ENCODE measurements at places on chromosomes 11 and 22.

DNA sequence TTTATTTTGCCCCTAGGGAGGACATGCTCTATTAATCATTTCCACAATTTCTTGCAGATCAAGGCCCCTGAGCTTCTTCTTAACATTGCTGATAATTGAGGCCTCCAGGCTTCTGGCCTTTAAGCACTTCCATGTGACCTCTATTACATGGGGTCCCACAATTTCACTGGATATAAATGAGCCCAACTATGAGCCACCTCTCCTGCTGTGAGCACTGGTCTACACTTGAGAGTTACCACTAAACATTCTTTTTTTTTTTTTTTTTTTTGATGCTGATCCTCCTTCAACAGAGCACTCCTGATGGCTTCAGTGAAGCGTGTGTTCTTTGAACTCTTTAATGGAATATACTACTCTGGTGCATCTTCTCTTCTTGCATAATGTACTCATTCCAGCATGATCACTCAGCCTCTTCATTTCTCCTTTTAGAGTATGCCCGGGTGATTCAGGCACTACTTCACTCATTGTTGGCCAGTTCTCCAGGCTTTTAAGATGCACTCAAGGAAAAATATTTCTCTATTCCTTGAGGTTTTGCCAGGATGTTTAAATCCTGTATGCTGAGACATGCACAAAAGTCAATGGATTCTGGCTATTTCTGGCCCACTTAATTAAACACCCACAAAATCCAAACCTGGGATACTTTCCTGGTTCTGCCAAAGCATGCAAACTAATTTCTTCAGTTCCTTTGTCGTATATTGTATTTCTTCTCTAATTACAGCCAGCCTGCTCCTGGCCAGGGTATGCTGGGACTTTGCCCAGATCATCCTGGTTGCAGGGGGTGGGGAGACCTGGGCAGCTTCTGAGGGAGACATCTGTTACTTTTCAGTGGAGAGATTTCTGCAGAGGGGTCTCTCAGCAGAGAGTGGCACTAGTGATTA is 257.8 kb upstream of the LUZP2 start:
- DNase-seq, result no peak

DNA sequence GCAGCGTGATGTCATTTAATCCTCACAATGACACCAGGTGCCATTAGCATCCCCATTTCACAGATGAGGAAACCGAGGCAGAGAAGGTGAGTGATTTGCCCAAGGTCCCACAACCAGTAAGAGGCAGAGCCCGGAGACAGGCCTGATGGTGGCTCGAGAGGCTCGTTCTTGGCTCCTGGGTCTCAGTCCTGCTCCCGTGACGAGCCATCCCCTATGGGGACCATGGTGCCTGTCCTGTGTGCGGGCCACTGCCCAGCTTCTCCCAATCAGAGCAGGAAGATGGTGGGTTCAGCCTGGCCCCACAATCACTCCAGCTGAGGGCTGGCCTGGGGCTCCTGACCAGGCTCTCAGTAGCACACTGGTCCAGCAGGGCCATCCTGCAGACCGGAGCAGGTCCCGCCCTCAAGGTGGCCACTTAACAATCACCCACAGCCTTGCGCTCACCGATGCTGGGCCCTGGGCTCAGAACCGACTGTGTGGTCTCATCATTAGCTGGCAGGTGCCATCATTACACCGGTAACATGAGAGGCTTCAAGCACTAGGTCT is 3.6 kb downstream of the ALDH3B1 start:
- no peak for DNase-seq

- no peak for DNase-seq
Observed at GRCh38 chr11:103737747-103738146, 298.7 kb upstream of the DDI1 start.

GRCh38 chr22:37749831-37750595 is 53.2 kb downstream of the TRIOBP start:
- no peak for DNase-seq

GRCh38 chr11:60915248-60915914 is 1.4 kb downstream of the TMEM109 start:
- DNase-seq, result peak; percentile 82

- DNase-seq, result no peak
Observed at GRCh38 chr11:19660076-19660475, 52.6 kb upstream of the NAV2 start.

DNA sequence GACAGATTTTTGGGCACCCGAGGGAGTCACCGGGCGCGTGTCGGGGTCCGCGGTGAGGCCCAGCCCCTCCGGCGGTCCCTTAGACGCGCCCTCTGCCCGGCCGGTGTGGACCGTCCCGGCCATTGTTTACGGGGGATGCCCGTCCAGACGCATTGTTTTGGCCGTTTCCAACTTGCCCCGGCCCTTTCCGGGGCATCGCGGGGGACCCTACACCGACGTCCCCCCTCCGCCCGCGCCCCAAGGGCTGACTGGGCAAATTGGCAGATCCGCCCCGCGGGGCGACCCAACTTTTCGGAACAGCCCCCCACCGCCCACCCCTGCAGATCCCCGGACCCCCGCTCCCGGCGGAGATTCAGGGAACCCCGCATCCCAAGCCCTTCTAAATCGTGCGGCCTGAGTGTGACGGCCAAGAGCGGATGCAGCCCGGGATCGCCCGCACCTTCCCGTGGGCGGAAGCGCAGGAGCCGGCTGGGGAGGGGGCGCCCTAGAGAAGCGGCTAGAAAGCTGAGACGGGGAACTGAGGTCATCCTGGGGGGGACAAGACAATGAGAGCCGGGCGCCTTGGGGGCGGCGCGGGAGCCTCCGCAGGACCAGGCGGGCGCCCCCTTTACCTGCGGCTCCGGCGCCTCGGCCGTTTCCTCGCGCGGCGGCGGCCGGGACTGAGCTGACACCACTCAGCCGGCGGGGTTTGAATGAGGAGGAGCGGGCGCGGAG is 17.1 kb upstream of the CCT8L2 start:
- no peak for DNase-seq

DNA sequence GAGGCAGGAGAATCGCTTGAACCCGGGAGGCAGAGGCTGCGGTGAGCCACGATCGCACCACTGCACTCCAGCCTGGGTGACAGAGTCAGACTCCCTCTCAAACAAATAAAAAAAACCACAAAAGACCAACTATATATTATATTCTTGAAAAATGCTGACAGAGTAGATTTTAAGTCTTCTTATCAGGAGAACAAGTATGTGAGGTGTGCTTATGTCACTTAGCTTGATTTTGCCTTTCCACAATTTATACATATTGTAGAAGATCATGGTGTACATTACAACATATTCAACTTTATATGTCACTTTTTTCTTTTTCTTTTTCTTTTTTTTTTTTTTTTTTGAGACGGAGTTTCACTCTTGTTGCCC is 24.1 kb upstream of the CARS1 start:
- DNase-seq, result no peak

DNA sequence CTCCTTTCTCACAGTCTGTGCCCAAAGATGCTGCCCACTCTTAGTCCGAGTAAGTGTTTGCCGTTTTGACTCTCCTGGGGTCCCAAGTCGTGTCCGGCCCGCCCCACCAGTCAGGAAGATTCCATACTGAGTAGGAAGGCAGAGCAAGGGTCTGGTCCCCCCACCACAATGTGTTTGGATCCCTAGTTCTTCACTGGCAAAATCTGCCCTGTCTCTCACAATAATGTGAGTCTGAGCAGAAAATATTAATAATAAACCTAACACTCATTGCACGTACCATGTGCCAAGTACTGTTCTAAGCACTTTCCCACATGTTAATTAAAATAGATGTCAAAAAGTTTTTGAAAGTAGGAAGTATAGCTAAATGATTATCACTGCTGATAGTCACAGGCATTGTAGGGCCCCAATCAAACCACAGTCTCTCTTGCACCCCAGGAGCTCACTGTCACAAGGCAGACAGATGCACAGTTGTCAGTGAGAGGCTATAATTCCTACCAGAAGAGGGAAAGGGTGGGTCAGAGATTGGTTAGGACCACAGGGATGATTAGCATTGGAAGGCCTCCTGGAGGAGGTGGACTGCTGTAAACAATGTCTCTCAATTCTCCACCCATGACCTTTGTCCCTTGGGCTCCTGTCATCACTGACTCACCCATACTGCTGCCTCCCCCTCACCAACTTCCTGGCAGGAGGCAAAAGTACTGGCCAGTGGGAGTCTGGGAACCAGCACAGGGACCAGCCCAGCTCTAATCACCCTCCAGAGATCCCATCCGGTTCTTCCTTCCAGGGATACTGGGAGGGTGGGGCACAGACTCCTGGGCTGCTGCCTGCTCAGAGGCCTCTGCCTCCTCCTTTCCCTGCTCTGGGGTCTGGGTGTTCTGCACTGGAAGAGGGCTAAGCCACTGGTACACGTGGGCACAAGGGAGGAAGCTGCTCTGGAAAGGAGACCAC is 1.0 kb upstream of the POLD4 start:
- no peak for DNase-seq

DNA sequence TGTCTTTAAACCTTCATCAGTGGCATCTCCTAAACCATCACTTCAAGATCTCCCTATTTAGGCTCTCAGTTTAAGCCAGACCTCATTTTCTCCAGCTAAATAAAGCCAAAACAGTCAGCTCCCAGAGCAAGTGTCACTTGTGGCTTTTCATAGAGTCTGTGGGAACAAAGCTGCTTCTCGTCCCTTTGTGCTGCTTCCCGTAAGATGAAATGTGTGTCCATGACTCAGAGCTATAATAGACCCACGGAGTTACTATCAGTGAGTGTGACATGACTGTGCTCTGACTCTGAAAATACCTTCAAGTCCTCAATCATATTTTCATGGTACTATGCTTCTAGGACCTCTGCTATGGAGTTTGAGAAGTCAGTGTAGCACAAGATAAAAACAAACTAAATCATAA is 57.3 kb upstream of the SLN start:
- no peak for DNase-seq

- no peak for DNase-seq
Observed at GRCh38 chr22:50184004-50184901, 1.5 kb upstream of the TRABD start.

DNA sequence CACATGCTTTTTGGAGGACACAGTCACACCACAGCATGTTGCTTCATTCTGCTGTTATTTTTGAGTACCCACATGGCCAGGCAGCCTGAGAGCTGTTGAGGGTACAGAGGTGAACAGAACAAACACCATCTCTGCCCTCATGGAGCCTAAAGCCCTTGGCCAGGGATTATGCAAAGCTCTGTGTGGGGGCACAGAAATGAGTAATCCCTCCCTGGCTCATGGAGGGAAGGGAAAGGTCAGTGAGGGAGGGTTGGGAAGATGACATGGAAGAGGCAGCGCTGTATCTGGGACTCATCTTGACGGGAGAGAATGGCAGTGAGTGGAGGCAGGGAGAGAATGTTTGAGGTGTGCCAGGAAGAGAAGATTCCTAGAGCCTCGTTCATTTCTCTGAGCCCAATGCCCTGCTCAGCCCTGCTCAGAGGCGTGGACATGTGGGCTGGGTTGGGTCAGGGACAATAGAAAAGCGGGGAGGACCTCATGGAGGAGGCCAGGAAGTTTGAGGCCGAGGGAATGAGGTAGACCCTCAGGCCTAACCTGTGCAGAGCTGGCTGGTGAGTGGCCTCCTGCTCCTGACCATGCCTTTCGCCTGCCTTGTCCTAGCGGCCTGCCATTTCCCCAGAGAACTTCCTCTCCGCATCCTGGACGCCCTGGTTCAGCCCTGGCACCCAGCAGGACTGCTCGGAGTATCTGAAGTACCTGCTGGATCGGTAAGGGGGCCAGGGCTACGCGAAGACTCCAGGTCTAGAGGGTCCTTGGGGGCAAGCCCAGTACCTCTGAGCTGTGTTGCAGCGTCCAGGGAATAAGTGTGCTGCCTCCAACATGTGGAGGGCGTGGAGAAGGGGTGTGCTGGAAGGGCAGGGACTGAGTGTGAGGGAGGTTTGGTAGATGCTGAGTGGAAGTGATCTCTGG is 19.8 kb downstream of the USP35 start:
- no peak for DNase-seq

GRCh38 chr11:35083431-35084238 is 55.3 kb upstream of the CD44 start:
- peak; percentile 96 for DNase-seq

DNA sequence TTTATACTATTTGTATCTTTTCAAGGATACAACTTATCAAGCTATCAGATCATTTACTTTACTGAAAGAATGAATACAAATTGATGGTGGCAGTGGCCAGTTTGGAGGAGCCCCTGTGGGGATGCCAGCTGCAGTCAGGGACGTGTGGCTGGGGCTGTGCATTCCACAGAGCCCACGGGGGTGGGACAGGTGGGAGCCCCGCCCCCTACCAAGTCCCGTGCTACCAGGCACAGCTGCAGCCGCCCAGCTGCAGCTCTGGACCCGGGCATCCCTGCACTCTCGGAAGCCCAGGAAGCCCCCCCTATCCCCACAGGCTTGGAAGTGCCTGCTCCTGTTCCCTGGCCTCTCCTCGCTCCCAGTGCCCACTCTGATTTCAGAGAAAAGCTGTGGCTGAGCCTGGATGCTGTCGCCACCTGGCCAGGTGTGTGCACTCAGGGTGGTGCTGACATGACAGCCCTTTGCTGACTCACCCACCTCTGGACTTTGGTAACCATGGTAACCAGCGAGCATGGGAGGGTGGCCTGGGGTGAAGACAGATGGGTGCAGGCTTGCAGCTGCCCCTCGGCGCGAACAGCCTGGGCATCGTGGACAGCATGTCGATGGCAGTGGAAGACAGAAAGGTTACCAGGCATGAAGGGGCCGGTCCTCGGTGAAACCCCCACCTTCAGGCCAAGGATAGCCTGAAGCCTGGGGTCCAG is 138.1 kb downstream of the SBF2 start:
- DNase-seq, result no peak

GRCh38 chr11:38952698-38953097 is 2354.7 kb upstream of the RAG2 start:
- DNase-seq, result no peak
